ENCODE measurements at places on chromosomes 2 and 18.

DNA sequence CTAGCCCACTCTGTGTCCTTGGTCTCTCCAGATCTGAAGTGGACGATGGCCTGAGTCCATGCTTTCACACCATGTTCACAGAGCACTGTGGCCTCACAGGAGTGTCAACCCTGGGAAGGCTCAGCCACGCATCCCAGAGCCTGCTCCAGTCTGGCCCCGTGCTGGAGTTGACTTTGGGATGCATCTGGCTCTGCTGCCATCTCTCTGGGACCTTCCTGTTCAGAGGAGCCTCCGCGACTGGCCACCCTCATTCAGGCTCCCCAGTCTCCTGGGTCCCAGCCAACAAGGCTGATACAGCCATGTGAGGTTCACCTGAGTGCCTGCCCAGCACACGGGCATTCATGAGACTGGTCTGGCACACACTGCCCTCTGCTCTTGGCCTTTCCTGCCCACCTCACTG is 199.7 kb upstream of the RAB6C start:
- no peak for DNase-seq

- no peak for DNase-seq
Measured at GRCh38 chr18:48785736-48786454, 164.9 kb downstream of the SMAD7 start.

DNA sequence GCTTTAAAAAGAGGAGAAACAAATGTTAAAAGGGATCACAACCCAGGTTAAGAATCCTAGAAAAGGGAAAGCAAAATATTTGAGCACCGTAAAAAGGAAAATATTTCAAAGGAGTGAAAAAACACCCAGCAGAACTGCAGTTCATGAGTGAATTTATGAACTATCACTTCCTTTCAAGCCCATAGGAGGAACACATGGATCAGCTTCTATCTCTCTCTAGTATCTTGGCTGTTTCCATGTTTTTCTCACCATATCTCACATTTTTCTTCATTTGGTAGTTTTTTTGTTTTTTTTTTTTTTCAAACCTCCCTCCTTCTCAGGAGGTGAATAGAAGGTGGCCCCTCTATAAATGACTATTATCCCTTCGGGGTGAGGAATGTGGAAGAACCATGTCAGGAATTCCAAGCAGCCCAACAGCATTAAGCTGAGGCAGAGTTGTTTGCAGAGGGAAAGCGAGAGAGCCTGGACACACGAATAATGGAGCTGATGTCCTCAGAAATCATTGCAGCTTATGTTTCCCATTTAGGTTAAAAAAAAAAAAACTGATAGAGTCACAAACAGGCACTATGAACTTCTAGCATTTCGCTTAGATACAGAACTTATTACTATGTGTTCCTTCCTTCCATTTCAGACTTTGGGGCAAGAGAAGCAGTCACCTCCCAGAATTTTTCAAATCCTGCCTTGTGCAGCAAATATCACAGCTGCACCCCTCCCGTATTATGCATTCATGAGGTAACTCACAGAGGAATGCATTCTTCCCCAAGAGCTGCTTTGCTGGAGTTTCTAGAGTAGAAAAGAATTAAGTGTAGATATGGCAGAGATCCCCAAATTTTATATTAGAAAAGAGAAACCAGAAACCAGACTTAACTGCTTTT is 315.6 kb downstream of the IRS1 start:
- no peak for DNase-seq

GRCh38 chr2:239383759-239384156 is 17.1 kb downstream of the HDAC4 start:
- DNase-seq: no peak

DNA sequence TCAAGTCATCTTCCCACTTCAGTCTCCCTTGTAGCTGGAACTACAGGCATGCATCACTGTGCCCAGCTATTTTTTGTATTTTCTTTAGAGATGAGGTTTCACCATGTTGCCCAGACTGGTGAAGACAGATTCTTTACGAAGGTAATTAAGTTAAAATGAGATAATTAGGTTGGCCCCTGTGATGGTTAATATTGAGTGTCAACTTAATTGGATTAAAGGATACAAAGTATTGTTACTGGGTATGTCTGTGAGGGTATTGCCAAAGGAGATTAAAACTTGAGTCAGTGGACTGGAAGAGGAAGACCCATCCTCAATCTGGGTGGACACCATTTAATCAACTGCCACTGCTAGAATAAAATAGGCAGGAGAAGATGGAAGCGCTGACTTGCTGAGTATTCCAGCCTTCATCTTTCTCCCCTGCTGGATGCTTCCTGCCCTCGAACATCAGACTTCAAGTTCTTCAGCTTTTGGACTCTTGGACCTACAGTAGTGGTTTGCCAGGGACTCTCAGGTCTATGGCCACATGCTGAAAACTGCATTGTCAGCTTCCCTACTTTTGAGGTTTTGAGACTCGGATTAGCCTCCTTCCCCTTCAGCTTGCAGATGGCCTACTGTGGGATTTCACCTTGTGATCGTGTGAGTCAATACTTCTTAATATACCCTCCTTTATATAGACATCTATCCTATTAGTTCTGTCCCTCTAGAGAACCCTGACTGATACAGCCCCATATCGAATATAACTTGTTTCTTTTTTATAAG is 269.1 kb downstream of the TMX3 start:
- no peak for DNase-seq

DNA sequence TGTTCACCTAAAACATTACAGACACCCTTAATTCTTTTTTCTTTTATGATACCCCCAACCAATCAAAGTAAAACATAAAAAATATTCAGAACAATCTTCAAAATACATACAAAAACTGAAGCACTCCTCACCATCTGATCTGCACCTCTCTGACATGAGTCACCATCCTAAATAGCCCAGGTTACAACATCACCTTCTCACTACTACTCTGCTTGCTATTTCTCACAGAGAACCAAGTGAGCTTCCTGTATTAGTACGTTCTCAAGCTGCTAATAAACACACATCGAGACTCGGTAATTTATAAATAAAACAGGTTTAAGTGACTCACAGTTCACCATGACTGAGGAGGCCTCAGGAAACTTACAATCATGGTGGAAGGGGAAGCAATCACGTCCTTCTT is 183.5 kb downstream of the CBLN2 start:
- no peak for DNase-seq

GRCh38 chr2:113232740-113233139 is 46.0 kb downstream of the PAX8 start:
- DNase-seq: no peak

- DNase-seq: no peak
Measured at GRCh38 chr18:45588376-45589355, 26.6 kb upstream of the SLC14A2 start.

DNA sequence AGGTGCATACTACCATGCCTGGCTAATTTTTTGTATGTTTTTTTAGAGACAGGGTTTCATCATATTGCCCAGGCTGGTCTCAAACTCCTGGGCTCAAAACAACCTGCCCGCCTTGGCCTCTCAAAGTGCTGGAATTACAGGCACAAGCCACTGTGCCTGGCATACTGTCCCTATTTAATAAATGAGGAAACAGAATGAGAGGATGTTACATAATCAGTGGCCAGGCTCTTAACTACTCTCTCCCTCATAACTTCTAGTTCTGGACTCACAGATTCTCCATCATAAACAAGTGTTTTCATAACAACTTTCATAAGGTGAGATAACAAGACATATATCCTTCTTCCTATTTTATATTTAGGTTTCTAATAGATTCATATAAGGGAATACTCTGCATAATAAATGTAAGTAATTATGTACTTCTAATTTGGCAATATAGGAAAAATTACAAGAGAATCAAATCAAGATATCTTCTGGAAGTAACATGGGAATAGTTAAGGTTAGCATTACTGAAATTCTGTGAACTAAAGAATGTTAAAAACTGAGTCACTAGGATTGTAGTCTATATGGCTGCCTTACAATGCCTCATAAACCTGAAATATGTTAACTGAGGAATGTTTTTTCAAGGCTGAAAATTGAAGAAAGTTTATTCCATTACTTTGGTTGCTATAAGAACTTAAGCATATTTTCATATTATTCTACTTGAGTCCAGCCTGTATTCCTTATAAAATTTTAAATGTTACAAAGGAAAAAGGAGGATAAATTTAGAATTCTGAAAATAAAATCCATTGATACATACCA is 71.3 kb downstream of the SLC25A12 start:
- no peak for DNase-seq

- no peak for DNase-seq
Measured at GRCh38 chr2:57434441-57434840, 612.2 kb upstream of the VRK2 start.

DNA sequence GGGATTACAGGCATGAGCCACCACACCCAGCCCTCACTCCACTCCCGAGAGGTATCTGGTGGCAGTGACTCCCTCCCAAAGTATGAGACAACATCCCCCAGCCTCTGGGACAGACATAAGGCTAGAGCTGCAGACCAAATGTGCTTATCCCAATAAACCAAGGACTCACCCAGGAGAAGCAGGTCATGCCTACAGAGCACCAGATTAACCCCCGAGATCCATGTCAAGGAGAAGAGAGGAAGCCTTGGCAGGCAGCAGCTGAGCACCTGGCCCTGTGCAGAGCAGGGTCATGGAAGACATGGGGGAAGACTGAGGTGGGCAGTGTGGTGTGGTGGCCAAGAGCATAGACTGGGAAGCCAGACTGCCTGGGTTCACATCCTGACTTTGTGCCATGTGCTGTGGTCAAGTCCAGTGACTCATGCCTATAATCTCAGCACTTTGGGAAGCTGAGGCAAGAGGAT is 7.2 kb downstream of the RAB11FIP5 start:
- no peak for DNase-seq

- no peak for DNase-seq
Measured at GRCh38 chr18:49399003-49399402, 61.4 kb downstream of the DYM start.

DNA sequence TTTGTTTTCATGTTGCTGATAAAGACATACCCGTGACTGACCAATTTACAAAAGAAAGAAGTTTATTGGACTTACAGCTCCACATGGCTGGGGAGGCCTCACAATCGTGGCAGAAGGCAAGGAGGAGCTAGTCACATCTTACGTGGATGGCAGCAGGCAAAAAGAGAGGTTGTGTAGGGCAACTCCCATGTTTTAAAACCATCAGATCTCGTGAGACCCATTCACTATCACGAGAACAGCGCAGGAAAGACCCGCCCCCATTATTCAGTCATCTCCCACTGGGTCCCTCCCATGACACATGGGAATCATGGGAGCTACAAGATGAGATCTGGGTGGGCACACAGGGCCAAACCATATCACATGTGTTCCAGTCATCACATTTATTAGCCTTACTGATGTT is 16.8 kb downstream of the AQP12A start:
- no peak for DNase-seq

DNA sequence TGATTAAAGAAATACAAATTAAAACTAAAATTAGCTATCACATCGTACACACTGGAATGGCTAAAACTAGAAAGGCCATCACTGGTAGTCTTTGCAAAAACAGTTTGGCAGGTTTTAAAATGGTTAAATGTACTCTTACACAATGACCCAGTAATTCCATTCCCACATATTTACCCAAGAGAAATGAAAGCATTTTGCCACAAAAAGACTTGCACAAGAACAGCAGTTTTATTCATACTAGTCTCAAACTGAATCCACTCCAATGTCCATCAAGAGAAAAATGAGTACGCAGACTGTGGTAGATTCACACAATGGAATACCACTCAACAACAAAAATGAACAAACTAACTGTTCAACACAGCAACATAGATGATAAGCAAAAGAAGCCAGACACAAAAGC is 29.1 kb downstream of the SP140L start:
- no peak for DNase-seq

- DNase-seq: no peak
Measured at GRCh38 chr2:46813020-46813415, 102.6 kb downstream of the MCFD2 start.

DNA sequence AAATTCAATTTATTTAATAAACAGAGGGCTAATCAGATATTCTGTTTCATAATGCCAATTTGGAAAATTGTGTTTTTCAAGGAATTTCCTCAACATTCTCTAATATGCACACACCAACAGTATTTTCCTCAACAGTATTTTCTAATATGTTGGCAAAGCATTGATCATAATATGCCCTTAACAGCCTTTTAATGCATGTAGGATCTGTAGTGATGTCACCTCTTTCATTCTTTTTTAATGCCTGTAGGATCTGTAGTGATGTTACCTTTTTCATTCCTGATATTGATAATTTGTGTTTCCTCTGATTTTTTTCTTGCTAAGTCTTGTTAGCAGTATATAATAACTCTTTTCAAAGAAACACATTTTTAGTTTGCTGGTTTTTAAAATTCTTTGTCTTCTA is 15.9 kb downstream of the VWA3B start:
- DNase-seq: no peak

GRCh38 chr18:62357079-62357719 is 32.1 kb downstream of the TNFRSF11A start:
- no peak for DNase-seq

GRCh38 chr2:16900405-16901025 is 234.9 kb upstream of the CYRIA start:
- DNase-seq: no peak

- DNase-seq: no peak
Measured at GRCh38 chr2:80454628-80455027, 150.1 kb upstream of the LRRTM1 start.

DNA sequence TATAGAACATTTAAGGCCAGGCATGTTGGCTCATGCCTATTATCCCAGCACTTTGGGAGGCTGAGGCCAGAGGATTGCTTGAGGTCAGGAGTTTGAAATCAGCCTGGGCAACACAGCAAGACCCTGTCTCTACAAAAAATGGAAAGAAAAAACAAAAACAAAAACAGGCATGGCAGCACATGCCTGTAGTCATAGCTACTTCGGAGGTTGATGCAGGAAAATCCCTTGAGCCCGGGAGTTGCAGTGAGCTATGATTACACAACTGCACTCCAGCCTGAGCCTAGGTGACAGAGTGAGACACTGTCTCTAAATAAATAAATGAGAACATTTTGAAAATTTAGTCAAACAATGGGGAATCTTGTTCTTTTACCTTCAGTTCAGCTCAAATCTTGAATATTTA is 12.1 kb upstream of the YES1 start:
- no peak for DNase-seq

- DNase-seq: no peak
Measured at GRCh38 chr18:39752351-39752750, 2186.8 kb upstream of the CELF4 start.

DNA sequence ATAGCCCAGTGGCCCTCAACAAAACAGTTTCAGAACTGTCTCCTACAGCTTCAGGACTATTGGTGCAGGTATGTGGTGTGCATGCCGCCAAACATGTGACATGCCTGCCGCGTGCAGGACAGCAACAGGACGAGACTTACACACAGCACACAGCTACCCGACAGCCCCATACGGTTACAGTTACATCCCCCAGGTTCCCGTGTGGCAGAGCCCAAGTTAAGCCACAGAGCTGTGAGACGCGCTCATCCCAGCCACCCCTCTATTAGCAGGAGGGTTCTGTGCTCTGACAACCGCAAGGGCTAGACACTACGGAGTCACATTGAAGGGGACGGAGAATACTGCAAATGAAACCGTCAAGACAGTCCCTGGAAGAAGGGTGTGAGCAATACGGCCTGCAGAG is 16.4 kb upstream of the TUBB6 start:
- no peak for DNase-seq
